ENCODE measurements at places on chromosomes 7 and 10.

- DNase-seq = peak; percentile 56
These were observed 91.2 kb upstream of the INSIG1 start for GRCh38 chr7:155206318-155207020.

DNA sequence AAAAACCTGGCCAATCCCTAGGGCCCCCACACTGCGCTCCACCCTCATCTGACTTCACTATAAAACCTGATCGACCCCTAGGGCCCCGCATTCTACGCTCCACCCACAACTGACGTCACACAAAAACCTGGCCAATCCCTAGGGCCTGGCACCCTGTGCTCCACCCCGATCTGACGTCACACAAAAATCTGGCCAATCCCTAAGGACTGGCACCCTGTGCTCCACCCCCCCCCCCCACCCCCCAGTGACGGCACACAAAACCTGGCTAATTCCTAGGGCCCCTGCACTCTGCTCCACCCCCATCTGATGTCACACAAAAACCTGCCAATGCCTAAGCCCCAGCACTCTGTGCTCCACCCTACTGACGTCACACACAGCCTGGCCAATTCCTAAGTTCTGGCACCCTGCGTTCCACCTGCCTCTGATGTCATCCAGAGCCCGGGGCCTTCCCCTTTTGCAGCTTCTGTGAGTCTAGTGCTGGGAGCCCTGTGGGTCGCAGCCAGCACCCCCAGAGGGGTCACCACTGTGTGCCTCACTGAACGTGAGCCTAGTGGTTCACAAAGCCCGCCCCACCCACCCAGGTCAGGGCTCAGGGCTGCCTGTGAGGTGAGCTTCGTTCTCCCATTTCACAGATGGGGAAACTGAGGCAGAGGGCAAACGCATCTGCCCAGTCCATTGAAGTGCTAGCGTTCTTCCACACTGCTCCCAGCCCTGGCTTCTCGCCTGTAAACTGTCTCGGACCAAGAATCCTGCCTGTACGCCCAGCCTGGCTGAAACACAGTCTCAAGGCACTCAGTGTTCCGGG lies 40.6 kb downstream of the MICALL2 start:
- no peak for DNase-seq

- no peak for DNase-seq
These were observed 34.6 kb upstream of the MALRD1 start for GRCh38 chr10:19014034-19014433.

GRCh38 chr10:47060993-47061500 lies 149.8 kb downstream of the PTPN20 start:
- no peak for DNase-seq

DNA sequence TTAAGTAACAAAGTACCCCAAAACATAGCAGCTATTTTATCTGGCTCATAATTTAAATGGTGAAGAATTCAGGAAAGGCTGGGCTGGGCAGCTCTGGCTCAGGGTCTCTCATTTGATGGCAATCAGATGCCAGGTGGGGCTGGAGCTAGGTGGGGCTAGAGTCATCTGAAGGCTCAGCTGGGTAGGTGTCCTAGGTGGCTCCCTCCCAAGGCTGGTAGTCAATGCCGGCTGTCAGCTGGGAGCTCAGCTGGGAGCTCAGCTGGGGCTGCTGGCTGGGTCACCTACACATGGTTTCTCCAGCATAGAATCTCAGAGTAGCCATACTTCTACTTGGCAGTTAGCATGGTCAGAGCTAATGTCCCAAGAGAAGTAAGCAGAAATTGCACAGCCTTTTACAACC lies 34.1 kb downstream of the OSBPL3 start:
- no peak for DNase-seq

- no peak for DNase-seq
These were observed 199.2 kb downstream of the ADARB2 start for GRCh38 chr10:1538121-1538520.

DNA sequence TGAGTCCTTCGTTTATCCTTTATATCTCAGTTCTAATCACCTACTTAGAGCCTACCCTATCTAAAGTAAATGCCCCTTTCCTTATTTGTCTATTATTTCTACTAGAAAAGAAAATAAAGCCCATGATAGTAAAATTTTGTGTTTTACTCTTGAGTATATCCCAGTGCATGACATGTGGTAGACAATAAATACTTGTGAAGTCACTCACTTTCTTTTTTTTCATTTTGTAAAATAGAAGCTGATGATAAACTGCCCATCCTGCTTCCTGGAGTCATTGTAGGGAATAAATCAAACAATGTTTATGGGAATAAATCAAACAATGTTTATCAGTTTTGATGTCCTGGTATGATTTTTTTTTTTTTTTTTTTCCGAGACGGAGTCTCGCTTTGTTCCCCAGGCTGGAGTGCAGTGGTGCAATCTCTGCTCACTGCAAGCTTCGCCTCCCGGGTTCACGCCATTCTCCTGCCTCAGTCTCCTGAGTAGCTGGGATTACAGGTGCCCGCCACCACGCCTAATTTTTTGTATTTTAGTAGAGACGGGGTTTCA lies 36.1 kb downstream of the BTRC start:
- DNase-seq = no peak

DNA sequence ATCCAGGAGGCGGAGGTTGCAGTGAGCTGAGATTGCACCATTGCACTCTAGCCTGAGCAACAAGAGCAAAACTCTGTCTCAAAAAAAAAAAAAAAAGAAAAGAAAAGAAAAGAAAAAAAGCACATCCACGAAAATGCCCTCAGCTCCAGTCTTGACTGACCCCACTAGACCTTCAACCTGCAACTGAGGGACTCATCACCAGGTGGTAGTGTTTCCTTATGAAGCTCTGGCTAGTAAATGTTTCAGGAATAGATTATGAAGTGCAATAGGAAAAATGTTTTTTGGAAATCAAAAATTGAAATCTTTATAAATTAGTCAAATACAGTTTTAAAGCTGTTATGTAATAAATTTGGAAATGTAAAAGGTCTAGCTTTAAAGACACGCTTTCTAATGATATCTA lies 22.4 kb downstream of the TLL2 start:
- DNase-seq = no peak

- no peak for DNase-seq
These were observed 91.8 kb downstream of the ARHGAP12 start for GRCh38 chr10:31836569-31837406.

DNA sequence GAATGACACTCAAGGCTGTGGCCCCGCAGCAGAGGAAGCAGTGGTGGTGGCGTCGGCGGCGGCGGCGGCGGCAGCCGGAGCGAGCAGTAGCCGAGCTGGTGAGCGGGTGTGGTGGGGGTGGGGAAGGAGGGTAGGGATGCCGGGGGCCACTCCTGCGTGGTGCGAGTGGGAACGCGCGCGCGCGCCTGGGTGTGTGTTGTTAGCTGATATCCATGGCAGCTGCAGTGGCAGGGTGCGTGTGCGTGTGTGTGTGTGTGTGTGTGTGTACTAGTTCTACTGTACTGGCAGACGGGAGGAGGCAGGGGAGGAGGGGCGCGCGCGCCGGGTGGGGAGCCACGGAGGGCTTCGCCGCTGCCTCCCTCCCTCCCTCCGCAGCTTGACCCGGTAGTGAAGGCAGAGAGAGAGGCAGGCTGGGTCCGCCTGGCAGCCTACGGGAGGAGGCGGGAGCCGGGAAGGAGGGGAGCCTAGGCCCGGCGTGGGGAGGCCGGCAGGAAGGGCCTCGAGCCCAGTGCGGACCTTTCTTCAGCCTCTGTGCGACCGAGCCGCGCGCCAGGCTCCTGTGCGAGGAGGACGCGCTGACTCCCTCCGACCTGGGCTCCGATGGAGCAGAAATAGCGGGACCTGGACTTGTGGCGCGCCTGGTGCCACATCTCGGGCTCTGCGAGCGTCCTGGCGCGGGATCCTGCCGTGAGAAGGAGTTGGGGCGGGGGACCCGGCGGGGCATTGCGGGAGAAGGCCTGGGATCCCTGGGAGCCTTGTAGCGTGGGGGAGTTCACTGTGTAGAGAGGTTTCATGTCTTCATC lies at the start of gene MAGI2:
Gene MAGI2 (minus strand): TSS at position 110 of the 803 bp plus-strand sequence. CDS start 347 bp downstream, outside the sequence.
- DNase-seq = no peak

GRCh38 chr7:77553123-77553522 lies 16.0 kb downstream of the PTPN12 start:
- DNase-seq = no peak

GRCh38 chr7:108372618-108373017 lies 83.6 kb downstream of the NRCAM start:
- DNase-seq = no peak

DNA sequence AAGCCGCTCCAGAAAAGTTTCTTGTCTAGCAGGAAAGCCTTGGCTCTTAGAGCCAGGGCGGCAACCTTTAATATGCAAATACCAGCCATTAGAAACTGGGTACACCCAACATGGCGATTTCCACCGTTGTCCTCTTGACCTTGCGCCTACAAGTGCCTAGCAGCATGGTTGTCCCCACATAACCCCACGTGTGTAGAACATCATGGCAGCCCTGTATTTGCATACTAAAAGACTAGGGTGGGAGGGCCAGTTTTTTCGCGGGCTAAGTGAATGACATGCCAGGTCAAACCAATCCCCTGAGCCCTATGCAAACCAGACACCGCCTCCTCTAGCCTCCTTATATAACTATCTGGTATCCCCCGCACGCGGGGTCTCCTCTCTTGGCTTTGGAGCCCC lies 58.4 kb upstream of the FZD8 start:
- DNase-seq = no peak

DNA sequence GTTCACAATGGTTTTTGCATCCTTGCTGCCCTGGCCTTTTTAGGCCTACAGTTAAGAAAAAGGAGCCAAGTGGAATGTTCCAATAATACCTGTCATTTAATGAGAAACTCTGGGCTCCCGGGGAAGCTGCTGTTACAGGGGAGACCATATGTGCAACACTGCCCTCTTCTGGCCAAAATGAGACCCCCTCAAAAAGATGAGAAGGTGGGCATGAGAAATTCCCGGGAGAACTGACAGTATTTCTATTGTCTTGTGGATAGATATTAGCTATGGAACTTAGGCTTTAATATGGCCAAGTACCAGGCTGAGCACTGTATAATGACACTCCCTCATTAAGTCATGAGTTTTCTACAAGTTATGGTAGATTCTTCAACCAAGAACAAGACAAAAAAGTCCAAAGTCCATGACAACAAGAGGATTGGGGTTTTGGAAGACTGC lies 99.4 kb downstream of the CCDC3 start:
- DNase-seq = peak; percentile 46

GRCh38 chr10:72328045-72328828 lies 26.5 kb downstream of the DNAJB12 start:
- DNase-seq = no peak

DNA sequence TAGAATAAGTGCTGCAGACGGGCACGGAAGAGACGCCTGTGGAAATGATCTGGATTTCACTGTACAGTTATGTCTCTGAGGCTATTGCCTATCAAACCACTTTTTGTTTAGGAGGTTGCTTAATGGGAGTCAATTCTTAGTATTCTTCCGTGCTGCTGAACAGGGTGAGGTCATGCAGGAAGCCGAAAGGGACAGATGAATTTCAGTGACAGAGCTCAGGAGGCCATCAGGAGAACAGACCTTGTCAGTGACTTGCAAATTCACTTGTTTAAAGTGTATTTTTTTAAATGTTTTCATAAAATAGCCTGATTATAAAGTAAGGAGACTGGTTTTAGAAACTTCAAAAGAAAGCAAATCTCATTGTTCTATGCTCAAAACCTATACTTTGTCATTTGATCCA lies 58.9 kb downstream of the XRCC2 start:
- DNase-seq = no peak

GRCh38 chr10:58998924-58999713 lies 177.3 kb upstream of the PHYHIPL start:
- no peak for DNase-seq

GRCh38 chr7:155457544-155458110 lies 302 bp upstream of the EN2 start:
- DNase-seq = no peak

DNA sequence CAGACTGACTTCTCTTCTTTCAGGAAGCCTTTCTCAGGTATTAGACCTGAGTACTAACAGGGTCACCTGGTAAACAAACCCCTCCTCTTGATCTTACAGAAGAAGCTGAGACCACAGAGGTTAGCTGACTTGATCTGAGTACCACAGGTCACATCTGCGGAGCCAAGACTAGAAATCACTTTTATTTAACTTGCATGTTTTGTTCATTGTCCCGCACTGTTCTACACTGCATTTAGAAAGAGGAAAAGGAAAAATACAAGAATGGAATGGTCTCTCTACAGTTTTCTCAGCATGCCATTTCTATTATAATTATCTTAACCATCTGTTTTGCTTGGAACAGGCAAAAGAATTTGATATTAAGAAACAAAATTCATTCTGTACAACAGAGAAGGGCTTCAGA lies 245.6 kb upstream of the ETV1 start:
- DNase-seq = no peak

DNA sequence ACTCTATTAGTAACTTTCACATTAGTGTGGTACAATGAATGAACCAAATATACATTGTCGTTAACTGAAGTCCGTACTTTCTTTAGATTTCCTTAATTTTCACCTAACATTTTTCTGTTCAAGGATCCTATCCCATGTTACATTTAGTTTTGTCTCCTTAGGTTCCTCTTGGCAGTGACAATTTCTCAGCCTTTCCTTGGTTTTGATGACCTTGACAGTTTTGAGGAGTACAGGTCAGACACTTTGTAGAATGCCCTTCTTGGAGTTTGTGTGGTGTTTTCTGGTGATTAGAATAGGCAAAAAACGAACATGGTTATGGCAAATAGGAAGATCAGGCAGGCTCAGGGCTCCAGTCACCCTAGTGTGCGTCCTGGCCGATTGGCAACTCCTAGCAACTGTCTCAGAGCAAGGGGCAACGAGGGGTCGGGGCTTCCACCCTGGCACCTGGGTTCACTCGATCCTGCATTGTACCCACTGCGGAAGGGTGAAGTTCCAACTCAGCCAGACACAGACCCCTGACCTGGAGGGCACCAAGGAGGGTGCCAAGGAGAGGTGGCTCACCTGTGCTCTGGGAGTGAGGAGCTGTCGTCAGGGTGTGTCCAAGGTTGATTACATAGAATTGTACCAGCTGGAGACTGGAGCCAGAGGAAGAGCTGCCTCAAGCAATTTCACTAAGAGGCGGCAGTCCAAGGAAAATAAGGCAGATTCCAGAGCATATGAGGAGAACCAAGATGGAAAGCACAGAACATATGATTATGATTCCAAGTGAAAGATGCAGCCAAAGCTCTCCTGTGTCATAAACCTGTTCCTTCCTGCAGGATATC lies 37.5 kb downstream of the PAPSS2 start:
- DNase-seq = no peak

- peak; percentile 46 for DNase-seq
These were observed 437.4 kb upstream of the GALNT17 start for GRCh38 chr7:70694434-70694970.

GRCh38 chr7:150476819-150477631 lies 26.6 kb downstream of the GIMAP8 start:
- no peak for DNase-seq

GRCh38 chr7:2012044-2012900 lies 220.5 kb downstream of the MAD1L1 start:
- DNase-seq = no peak

DNA sequence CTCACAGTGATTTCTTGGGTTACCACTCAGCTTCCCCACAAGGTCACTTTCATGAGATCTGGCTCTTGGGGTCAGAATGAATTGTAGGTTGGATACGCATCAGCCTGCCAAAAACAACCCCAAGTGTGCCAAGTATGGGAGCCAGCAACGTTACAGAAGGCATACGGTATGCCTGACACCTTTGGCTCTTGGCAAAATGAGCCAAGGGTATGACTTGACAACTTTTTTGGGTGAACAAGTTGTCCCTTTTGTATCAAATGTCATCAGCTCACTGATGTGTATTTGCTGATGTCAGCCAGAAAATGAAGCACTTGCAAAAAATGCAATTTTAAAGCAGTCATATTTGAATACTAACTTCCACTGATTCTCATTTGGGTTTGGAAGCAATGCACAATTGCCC lies 168.4 kb downstream of the CACNB2 start:
- no peak for DNase-seq

- DNase-seq = no peak
These were observed 402.9 kb downstream of the MAGI2 start for GRCh38 chr7:79050603-79051002.

- DNase-seq = no peak
These were observed 34.2 kb upstream of the NEBL start for GRCh38 chr10:20931156-20931795.

Measured in GM12891 (cell line).